NCI-H345 (cell line): ENCODE measurements at places on chromosomes 6 and 20.

- DNase-seq = no peak
These were observed 102.3 kb upstream of the SULF2 start for GRCh38 chr20:47887477-47888080.

GRCh38 chr6:26196846-26197635, 109.8 kb downstream of the HFE start:
- DNase-seq = peak; percentile 90

GRCh38 chr6:11065436-11066202, 21.5 kb upstream of the ELOVL2 start:
- DNase-seq = no peak

DNA sequence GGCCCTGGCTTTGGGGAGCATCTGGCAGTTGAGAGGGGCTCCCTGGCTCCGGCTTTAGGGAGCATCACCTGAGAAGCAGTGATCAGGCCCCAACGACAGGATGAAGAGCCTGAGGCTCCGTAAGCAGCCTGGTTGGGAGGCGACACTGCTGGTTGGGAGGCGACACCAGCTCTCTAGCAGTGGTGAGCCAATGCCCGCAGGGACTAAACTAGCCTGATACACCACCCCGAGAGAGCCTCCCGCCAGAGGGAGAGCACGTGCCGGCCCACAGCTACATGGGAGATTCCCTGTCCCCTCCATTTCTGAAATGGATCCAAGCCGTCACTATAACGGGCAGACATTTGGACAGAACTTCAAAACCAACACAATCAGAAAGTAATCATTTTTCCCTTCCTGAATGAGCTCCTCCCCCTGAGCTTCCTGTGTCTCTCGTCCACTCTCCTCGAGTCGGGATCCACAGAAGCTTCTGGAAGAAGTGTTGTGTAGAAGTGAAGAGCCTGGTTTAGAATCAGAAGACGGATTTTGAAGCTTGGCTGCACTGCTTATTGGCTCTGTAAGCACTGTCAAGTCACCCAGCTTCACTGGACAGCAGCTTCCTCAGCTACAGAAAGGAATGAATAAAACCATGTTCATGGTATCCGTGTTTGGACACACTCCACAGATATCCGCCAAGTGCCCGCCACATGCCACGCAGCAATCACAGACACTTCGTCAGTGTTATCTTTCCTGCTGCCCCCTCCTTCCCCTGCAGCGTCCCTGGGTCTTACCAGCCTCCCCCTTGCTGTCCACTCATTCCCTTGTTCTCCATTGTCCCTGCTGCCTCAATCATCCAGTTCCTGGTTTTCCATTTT, 199.6 kb downstream of the TTLL2 start:
- no peak for DNase-seq

- no peak for DNase-seq
These were observed 21.2 kb downstream of the TRIM15 start for GRCh38 chr6:30184417-30185031.

GRCh38 chr20:17646961-17647301, 35.1 kb downstream of the RRBP1 start:
- peak; percentile 75 for DNase-seq

DNA sequence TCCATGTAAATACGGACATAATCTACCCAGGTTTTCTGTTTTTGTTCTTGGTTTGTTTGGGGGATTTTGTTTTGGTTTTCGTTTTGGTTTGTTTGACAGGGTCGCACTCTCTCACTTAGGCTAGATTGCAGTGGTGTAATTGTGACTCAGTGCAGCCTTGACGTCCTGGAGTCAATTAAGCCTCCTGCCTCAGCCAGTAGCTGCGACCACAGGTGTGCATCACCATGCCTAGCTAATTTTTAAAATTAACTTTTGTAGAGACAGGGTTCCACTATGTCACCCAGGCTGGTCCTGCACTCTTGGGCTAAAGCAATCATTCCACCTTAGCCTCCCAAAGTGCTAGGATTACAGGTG, 37.8 kb upstream of the EYA4 start:
- no peak for DNase-seq

- DNase-seq = peak; percentile 73
These were observed 81.9 kb downstream of the FIG4 start for GRCh38 chr6:109772883-109773431.
